Activated T-helper 1 cell treated with Interleukin-2 at 50 U/mL for 16 hours (primary cell): ENCODE measurements at places on chromosomes 2 and 18.
A peak's percentile ranks its signal among the peaks of the same experiment; 100 is the strongest.

GRCh38 chr2:233513953-233514655 is 52.5 kb downstream of the USP40 start:
- no peak for DNase-seq

GRCh38 chr18:47791461-47791985 is 138.9 kb downstream of the SMAD2 start:
- no peak for DNase-seq

- no peak for DNase-seq
Measured at GRCh38 chr2:85449214-85449588, 30.7 kb downstream of the SH2D6 start.

GRCh38 chr18:22345718-22346117 is 72.0 kb downstream of the CTAGE1 start:
- DNase-seq, result no peak

DNA sequence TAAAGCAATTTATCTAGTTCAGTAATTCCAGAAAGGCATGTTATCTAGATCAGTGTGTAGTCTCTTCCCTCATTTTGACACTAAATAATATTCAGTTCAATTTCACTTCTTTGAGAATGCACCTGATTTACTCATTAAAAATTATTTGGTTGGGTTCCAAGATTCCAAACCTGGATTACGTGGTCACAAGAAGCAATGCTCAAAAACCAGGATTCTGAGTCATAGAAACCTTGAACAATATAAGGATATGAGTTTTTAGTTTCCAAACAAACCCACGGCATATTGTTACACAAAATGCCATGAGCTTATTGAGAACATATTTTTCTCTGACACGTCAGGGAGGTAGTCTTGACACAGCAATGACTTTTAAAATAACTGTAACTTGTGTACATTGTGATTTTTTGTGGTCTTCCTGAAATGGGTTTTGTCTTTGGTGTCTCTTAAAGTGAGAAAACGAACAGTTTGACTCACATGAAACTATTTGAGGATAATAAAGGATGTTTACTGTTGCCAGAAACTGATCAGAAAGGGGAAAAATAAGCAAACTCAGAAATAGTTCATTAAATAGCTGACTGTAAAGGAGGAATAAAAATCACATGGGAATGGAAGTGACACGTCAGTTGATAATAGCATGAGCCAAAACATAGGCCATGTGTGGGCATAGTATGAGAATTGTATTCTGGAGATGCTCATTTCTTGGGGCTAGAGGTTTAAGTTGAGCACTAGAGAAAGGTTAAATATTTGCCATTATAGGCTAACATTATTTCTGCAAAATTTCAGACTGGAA is 617.7 kb upstream of the CDH2 start:
- no peak for DNase-seq

DNA sequence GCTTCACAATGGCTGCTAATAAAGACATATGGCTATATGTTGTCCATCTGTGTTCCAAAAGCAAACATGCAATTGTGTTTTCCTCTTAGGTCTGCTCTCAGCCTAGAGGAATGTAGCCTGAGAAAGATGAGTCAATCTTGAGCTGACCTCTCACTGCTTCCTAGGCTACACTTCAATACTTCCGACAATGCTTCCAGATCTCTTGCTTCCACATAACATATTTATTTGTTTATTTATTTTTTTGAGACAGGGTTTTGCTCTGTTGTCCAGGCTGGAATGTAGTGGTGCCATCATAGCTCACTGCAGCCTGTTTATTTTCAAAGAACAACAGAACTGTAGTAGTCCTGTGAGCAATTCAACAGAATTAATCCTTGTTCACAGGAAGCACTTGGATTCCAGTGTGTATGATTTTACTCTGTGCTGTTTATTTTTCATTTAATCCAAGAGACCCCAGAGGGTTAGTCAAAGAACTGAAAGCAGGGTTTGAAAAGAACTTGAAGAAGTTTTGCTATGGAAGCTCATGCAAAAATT is 437.9 kb downstream of the TXNL1 start:
- no peak for DNase-seq

- DNase-seq, result no peak
Measured at GRCh38 chr18:26088487-26088886, 1.9 kb downstream of the SS18 start.

DNA sequence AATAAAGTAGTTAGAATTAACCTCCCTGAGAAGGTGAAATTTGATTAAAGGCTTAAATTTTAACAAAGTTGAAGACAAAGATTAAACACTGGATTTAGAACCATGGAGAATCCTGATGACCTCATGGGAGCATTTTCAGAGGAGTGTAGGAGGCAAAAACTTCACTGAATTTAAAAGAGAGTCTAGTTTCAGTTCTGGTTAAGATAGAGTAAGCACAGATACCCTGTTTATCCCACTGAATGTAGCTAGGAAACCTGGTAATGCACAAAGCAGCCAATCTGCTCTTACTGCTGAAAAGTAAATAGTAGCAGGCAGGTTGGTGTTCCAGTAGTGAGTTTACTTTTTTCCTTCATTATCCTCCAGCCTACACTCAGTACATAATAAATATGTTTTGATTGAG is 654.9 kb upstream of the SYT4 start:
- DNase-seq, result no peak

GRCh38 chr2:105438104-105438929 is 39.5 kb upstream of the FHL2 start:
- no peak for DNase-seq

DNA sequence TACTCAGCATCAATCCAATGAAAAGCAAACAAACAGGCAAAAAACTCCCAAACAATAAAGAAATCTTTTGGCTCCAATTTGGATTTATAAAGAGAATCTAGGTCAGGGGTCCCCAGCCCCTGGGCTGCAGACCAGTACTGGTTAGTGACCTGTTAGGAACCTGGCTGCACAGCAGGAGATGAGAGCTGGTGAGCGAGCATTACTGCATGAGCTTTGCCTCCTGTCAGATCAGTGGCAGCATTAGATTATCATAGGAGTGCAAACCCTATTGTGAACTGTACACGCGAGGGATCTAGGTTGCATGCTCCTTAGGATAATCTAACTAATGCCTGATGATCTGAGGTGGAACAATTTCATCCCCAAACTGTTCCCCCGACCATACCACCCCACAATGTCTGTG is 102.2 kb downstream of the KIAA1328 start:
- DNase-seq, result no peak

DNA sequence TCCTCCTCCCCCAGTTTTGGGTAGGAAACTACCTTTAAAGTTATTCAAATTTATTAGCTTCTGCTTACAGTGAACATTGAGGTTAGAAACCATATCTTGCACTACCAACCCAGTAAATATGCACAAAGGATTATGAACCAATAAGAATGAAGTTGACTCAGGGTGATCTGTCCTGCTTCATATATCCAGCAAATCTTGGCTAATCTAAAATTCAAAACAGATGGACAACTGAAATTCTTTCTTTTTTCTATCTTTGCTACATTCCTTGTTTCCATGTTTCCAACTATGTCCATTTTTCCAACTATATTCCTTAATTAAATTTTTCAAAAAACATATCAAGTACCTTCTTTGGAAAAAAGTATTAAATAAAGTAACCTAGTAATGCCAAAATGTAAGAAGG is 149.3 kb downstream of the FAM124B start:
- DNase-seq, result no peak

- DNase-seq, result no peak
Measured at GRCh38 chr18:36312806-36313395, 15.4 kb downstream of the FHOD3 start.

- no peak for DNase-seq
Measured at GRCh38 chr18:7684357-7684756, 117.2 kb downstream of the PTPRM start.

GRCh38 chr18:58446391-58447060 is 182.4 kb downstream of the ALPK2 start:
- DNase-seq, result no peak

- no peak for DNase-seq
Measured at GRCh38 chr2:28680657-28681056, 71.0 kb upstream of the PPP1CB start.

DNA sequence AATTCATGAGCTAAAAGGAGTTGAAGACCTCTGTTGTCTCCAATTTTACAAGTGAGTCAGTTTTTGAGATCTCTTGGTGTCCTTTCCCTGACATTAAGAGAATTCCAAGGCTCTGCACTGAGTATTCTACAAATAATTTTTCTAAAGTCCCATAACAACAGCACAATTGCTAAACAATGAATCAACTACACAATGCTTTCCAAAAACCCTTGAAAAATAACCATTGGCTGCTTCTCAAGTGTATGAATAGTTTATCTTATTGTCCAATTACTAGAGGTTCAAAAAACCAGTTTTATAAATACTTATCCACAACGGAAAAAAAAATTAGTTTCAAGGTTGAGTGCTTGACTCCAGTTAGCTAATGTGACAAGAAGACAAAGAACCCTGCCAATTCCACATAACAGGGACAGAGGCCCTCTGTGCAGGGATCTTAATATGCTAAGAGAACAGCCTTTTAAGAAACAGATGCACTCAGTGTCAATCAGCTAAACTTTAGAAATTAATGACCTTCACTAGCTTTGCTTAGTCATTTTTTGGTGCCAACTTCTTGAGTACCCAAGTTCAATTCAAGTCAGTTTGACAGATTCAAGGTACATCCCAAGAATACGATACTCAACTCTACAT is 266.6 kb upstream of the CYP26B1 start:
- no peak for DNase-seq

GRCh38 chr2:232512602-232513001 is 7.6 kb upstream of the PRSS56 start:
- DNase-seq, result no peak

- no peak for DNase-seq
Measured at GRCh38 chr2:207805566-207806226, 36.0 kb upstream of the FZD5 start.

- no peak for DNase-seq
Measured at GRCh38 chr2:112685271-112685884, 35.4 kb upstream of the NT5DC4 start.

GRCh38 chr2:12167525-12168317 is 421.3 kb downstream of the LPIN1 start:
- DNase-seq, result no peak

DNA sequence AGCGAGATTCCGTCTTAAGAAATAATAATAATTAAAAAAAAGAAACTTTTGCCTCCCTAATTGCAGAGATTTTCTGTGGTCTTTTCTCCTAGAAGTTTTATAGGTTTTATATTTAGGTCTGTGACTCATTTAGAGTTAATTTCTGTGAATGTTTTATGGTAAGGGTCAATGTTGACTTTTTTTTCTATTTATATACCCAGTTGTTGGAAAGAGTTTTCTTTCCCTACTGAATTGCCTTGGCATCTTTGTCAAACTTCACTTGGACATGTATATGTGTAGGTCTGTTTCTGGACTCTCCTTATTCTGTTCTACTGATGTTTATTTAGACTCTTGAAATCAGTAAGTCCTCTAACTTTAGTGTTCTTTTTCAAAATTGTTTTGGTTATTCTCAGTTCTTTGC is 5.5 kb downstream of the ZNF512 start:
- no peak for DNase-seq

DNA sequence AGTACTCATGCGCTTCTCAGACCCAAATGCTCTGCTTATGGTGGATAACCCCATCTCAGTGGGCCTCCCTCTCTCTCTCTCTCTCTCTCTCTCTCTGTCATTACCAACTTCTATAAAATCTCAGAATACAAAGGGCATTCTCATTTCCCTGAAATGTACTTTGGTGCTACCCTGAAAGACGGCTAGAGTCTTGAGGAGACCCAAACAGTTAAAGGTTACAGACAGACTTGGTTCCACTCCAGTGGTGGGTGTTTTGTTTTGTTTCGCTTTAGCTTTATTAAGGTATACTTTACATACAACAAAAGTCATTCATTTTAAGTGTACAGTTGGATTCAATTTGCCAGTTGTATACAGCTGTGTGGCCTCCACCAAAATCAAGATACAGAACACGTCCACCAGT is 60.9 kb downstream of the BCL11A start:
- DNase-seq, result no peak

DNA sequence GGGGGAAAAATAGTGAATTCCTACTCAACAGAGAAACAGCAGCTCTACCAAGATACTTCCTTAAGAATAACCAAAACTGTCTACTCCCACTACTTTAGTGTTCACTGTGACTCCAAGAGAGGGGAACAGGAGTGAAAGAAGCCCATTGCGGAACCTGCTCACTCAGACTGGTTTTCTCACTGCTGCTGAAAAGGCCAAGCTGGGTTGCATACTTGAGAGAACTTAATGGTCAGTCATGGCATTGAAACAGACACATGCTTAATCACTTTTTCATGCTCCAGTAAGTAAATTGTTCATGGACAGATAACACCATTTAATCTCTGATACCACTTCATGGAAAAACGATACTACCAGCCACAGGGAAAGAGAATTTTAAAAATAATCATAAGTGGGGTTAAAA is 35.7 kb upstream of the SLC8A1 start:
- no peak for DNase-seq

DNA sequence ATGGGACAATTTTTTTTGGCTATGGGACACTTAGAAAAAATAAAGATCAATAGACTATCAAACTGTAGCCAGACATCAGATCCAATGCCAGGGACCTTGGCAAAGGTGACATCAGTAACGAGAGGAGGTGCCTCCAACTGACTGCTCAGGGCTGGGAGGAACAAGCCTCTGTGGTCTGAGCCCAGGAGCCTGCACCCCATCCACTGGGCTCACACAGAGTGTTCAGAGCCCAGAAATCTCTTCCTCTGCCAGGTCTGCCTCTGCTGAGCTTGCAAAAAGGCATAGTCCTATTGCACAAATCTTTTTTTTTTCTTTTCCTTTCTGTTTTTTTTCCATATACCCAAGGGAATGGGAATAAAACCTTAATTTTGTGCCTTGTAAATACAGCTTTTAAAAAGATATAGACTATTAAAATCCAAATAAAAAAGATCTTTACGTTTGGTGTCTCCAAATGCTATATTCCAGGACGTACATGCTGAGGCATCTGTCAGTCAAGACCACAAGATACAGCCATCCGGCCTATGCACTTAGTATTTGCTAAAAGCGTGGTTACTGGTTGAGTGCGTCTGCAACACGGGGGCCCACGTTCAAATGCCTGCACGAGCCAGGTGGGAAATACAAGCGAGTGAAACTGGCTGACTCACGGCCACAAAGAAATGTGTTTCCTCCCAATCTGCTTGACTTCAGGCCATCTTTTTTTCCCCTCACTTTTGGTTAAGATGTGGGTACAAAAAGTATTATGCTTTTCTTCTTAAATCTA is 7.8 kb upstream of the ARHGAP25 start:
- DNase-seq, result peak; percentile 59

- DNase-seq, result no peak
Measured at GRCh38 chr2:20357638-20358389, 7.2 kb upstream of the PUM2 start.

GRCh38 chr2:109287413-109287812 is 158.4 kb downstream of the SH3RF3 start:
- DNase-seq, result no peak
